Stimulated activated CD8-positive, alpha-beta memory T cell treated with anti-CD3 and anti-CD28 coated beads, Interleukin-7, amount 100 ng/mL, for 4 hours (primary cell): ENCODE measurements at places on chromosomes 1 and 21.
A peak's percentile ranks its signal among the peaks of the same experiment; 100 is the strongest.

DNA sequence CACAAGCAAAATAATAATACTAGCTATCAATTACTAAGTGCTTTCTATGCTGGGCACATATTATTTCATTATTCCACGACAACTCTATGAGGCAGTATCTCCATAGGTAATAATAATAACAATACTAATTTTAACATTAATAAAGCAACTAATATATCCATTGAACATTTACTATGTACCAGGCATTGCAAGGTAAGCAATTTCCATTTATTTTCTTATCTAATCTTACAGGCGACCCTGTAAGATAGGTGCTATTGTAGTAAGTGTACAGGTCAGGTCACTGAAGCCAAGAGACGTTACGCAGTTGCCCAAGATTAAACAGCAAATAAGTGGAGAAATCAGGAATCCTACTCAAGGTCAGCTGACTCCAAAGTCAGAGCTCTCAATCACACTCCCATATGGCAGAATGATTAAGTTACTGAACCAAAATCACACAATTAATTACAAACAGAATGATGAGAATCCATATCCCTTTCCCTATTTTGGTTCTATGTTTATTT lies 198.4 kb downstream of the SLC45A1 start:
- DNase-seq = no peak

GRCh38 chr21:25501996-25502665 lies 105.2 kb downstream of the MRPL39 start:
- peak; percentile 48 for DNase-seq

GRCh38 chr1:86953167-86953566 lies 38.7 kb downstream of the HS2ST1 start:
- DNase-seq = no peak

DNA sequence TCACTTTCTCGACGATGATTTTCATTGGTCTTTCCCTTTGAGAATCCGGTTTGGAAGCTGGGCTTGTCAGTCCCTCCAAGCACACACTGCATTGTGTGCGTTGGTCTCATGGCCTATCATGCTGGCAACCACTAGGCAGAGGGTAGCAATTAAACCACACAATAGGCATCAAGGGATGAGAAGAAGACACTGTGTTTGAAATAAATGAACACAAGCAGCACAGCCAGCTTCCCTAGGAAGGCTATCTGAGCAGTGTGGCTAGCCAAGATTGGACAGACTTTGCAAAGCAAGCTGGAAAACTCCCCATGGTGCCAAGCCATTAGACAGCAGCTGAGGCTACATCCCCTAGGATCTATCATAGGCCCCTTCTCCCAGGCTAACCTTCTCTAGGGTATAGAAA lies 288.7 kb downstream of the NUF2 start:
- no peak for DNase-seq

DNA sequence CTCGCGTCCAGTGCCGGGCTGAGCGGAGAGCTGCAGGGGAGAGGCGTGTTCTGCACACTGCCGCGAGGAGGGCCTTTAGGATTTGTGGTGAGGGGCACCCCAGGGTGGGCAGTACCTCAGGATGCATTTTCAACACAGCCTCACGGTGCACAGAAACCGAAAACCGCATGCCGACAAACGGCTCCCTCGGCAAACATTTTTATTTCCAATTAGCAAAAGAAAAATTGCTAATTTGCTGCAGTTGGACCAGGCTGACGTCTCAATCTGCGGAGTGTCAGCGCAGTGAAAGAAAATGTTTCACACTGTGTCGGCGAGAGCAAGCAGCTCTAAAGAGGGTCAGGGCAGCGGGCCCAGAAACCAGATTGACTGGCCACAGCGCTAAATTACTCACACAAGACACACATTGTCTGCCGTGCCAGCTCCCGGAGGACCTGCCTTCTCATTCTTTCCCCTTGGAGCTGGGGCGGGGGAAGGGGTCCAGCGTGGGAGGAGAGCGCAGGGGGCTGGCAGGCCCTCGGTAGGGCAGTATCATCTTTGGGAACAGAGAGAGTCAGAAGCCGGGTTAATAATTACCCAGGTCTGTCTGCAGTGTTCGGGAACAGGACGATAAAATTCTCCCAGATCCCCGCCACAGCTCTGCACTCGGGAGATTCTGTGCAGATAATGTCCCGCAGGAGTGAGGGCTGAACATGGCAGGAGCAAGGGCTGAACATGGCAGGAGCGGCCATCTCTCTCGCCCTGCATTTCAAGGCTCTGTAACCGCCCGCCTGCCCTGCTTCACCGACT lies 150.2 kb downstream of the PRDM16 start:
- DNase-seq = no peak
